ENCODE measurements at places on chromosomes 1 and 21.

GRCh38 chr21:34936371-34936789 lies 112.7 kb downstream of the RUNX1 start:
- DNase-seq, result no peak

- DNase-seq, result no peak
Measured at GRCh38 chr1:183824291-183824690, 19.4 kb downstream of the RGL1 start.

DNA sequence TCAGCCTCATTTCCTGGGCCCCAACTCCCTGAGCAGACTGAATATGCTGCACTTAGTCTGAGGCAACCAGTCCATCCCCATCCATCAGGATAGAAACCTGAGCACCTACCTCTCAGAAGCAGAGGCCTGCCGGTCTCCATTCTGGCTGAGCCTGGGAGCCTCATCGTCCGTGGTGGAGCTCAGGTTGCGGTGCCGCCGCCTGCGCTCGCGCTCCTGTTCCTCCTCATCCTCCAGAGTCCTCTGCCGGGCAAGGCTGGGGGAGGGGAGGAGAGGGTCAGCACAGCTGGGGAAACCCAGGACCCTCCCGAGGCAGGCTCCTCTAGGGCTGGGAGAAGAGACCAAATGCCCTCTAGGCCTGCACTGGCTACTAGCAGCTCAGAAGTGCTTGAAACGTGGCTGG lies 10.1 kb downstream of the LAD1 start:
- no peak for DNase-seq

GRCh38 chr1:165011991-165012531 lies 344.5 kb downstream of the LMX1A start:
- DNase-seq, result no peak

GRCh38 chr1:52111492-52111891 lies 30.4 kb upstream of the ZFYVE9 start:
- no peak for DNase-seq

All from epithelial cell of esophagus (primary cell).